Stimulated activated CD4-positive, alpha-beta T cell treated with anti-CD3 and anti-CD28 coated beads, Interleukin-12 subunit alpha, Interleukin-12 subunit beta, amount 100 ng/mL, for 24 hours (primary cell): ENCODE measurements at places on chromosomes 1 and 21.

DNA sequence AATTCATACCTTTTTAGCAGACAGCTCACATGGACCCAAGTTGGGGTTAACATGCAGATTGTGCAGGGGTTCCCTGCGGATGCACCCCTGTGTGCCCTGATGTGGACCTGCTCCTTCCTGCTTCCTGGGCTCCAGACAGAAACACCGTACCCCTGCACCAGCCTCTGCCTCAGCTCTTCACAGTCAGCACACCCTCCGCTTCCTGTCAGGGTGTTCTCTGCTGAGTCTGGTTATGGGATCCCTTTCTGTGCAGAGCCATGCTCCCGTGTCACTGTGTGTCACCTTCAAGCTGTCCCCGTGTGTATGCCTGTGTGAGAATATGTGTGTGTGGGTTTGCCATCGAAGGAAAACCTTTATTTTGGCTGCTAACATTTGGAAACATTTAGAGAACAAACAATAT, 48.7 kb upstream of the KCNJ15 start:
- no peak for DNase-seq

- no peak for DNase-seq
Observed at GRCh38 chr1:23422941-23423340, 1.6 kb downstream of the TCEA3 start.

DNA sequence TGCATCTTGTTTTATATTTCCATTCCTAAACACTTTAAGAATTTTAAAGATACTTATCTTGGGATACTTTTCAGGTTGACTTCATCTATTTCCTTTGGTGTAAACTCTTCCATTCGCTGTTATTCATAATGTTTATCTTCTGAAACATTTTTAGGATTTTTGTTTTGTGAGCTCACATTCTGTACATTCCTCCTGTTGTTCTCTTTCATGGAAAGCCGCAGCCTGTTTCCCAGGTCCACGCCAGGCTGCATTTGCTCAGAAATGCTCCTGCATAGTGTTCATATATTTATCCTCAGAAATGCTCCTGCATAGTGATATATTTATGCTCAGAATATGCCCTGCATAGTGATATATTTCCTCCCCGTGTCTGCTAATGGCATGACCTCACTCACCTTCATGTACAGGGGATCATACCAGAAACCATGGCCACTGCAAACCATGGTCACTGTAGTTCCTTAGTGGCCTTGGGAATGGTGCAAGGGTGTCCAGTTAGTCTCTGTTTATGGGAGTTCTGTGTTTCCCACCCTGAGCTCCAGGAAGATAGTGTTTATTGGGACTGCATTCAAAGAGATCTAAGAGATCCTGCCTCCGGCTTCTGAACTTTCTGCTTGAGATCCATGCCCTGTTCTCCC, 153.9 kb upstream of the GREM2 start:
- no peak for DNase-seq

GRCh38 chr1:150558761-150559655, 9.8 kb downstream of the ADAMTSL4 start:
- no peak for DNase-seq

DNA sequence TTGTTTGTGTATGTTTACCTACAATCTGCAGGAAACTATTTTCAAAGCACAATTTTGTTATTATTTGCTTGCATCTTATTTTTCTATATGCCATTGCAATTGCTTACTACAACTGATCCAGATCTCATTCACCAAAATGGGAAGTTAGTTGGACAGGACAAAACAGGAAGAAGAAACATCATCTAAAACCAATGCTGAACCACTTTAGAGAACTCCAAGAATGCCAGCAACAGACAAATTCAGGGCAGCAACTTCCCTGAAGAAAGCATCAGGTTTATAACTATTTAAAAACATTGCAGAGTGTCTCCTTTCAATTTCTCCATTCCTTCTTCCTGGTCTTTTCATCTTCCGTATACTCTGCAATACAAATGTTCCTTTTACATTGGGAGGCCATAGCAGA, 82.4 kb upstream of the SMYD2 start:
- DNase-seq, result no peak

DNA sequence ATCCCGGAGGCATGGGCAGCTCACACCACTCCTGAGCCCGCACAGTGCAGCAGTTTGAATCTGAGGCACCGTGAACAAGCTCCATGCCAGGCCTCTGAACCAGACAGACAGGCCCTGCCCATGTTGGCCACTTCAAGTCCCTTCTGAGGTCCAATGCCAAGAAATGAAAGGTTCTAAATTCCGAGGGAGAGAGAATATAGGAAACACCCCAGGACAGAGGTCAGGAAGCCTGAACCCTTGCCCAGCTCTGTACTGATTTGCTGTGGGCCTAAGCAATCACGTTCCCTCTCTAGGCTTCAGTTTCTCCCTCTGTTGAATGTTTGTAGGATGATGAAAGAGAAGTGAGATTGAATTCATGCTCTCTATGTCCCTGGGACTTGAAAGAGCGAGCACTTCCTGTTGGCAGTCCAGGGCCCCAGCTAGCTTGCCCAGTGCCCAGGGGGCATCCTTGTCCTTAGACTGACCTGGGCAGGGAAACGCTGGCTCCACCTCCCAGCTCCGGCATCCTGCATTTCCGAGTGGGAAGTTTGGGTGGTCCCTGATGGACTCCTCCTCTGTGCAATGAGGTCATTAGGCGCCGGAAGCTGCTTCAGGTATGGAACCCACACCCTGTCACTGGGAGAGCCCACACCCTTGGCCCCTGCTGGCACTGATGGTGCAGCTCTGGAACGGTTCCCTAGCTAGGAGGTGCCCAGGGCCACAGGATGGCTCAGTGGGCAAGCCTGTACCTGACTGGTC, 242.4 kb upstream of the TMEM51 start:
- no peak for DNase-seq

- no peak for DNase-seq
Observed at GRCh38 chr1:159023723-159024122, 14.0 kb downstream of the IFI16 start.

DNA sequence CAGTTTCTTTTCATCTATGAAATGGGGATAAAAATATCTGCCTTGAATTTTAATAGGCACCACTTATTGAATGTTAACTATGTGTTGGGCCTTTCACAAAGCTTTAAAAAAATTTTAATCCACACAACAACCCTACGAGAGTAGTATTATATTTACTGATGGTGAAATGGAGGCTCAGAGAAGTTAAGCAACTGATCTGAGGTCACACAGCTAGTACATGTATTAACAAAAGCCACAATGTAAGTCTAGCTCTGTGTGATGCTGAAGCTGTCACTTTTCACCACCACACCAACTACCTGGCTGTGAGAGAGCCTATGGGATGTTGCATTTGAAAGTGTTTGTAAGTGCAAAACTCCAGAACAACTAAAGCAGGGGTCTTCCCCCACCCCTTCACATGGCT, 44.1 kb downstream of the LRRN2 start:
- no peak for DNase-seq

DNA sequence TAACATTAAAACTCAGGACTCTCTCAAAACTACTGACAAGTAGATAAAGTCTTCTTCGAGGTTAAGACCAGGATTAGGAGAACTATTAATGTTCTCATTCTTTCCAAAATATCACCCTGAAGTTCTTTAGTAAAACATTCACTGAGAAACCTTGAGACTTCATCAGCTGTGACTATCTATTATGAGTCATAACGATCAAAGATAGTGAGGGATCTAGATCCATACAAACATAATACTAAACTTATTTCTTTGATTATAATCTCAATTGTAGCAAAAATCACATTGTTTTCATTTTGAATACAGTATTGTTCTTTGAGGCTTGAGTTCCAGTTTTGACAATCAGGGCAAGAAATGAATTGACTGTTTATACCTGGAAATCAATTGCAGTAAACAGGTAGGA, 11.1 kb downstream of the PYHIN1 start:
- DNase-seq, result no peak

DNA sequence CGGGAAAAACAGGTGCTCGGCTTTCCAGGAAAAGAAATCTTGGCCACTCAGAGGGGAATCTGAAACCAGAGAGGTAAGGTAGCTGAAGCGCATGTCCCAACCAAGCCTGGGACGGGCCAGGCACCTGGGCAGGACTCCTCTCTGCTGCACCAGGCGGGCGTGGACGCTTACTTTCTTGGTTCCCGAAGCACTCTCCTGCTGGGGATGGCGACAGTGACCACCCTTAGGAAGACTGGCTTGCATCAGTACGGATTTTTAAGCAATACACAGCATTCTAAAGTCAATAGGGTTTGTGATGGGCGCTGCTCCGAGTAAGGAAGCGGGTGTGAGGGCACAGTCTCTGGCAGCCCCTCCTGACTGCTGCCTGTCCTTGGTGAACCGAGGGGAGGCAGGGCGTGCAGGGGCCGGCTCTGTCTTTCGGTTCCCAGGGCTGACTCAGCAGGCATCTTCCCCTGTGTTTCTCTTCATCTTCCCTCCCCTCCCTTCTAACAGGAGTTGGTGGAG, 74.9 kb upstream of the ANGPTL1 start:
- DNase-seq, result no peak

DNA sequence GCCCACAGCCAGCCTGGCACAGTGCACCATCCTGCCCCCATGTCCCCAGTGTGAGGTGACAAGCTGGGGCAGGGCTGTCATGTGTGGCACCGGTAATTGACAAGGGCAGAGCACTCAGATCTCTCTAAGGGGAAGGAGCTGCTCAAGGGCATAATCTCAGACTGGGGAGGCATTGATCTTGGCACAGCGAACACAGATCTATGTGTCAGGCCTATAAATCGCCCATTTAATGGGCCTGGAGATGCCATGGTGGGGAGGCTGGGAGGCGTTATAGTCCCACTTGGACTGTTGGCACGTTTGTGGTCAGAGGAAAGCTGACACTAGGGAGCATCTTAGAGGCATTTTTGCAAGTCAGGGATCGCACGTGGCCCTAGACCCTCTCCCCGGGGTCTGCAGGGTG, 594.1 kb downstream of the PTPRU start:
- no peak for DNase-seq

GRCh38 chr1:171841931-171842761, 848 bp downstream of the DNM3 start:
- no peak for DNase-seq

- no peak for DNase-seq
Observed at GRCh38 chr1:17018849-17019248, 7.1 kb upstream of the ATP13A2 start.

- DNase-seq, result no peak
Observed at GRCh38 chr1:230158415-230159291, 91.6 kb downstream of the GALNT2 start.

DNA sequence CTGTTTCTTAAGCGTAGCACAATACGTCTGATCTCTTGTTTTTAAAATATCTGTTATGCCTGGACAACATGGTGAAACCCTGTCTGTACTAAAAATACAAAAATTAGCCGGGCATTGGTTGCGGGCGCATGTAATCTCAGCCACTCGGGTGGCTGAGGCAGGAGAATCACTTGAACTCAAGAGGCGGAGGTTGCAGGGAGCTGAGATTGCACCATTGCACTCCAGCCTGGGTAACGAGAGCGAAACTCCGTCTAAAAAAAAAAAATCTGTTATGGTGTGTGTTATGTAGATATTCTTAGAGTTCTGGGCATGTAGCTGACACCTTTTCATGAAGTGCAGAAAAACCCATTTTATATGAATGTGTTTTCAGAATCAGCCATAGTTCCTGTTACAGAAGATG, 38.2 kb downstream of the RABGAP1L start:
- DNase-seq, result no peak

- DNase-seq, result no peak
Observed at GRCh38 chr1:54968551-54968950, 11.9 kb upstream of the TMEM61 start.

GRCh38 chr1:76881762-76882161, 14.5 kb downstream of the ST6GALNAC5 start:
- DNase-seq, result no peak

DNA sequence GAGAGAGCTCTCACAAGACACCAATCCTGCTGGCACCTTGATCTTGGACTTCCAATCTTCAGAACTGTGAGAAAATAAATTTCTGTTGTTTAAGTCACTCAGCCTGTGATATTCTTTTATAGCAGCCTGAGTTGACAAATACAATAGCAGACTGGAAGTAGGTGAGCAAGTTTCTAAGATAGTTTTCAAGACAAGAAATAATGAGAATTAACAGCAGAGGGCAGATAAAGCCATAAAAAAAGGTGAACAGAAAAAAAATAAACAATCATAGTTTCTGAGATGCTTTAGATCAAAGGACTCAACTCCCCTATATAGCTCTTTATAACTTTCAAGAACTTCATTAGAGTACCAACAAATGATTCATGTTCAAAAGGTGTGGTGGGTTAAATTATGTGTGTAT, 119.8 kb downstream of the PLPPR5 start:
- no peak for DNase-seq

DNA sequence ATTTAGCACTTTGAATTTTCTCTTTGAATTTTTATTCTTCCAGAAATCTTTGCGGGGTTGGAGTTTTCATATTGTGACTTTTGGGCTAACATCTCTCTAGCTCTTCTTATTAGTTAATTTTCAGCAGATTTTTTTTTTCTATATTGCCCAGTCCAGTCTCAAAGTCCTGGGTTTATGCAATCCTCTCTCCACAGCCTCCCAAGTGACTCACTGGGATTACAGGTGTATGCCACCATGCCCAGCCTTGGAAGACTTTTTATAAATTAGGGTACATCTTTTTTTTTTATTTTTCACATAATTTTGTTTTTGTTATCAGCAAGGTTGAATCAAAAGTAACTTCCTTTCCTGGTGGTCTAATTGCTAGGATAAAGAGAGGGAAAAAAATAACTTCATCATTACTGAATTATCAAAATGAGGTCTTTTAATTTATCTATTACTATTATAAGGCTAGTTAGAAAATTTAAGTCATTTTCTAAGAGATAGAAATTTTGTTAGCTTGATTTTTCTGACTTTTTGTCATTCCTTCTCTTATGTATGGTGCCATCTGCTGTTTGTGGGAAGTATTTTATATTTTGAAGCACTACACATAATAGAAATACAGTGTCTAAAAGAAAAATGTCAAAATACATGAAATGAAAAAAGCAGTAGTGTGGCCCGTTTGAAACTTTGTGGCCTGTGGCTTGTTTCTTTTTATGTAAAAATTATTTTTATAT, 273.4 kb upstream of the CACYBP start:
- DNase-seq, result no peak

DNA sequence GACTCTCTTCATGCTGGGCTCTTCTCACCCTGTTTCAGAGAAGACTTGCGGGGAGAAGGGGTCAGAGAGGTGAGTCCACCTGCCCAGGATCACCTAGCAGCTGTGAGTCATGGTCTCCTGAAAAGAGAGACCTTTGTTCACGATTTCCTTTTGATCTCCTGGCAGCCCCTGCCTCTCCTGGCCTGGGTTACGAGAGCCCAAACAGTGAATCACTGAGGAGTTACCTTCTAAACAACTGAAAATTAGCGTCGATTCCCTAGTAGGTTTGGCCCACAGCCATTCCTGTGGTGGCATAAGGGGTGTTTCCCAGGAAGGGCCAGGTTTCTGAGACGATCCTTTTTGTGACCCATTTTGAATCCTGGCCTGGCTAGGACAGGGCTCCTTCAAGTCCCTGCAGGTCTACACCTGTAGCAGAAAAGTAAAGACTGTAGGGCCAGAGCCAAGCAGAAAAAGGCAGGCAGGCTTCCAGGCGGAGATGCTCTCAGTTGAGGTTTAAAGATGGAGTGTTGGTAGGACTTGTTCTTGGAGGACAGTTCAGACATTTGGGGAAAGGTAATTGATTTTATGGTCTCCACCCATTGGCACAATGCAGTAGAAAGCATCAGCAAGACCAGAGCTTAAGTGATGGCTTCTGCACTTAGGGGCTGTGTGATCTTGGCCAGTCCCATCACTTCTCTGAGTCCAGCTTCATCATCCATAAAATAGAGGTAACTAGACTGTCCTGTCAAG, 2.1 kb upstream of the PLA2G2E start:
- DNase-seq, result no peak
